NCI-H2029 treated with DMSO at 0.1 percent for 48 hours (cell line): ENCODE measurements at places on chromosomes 13 and 19.

DNA sequence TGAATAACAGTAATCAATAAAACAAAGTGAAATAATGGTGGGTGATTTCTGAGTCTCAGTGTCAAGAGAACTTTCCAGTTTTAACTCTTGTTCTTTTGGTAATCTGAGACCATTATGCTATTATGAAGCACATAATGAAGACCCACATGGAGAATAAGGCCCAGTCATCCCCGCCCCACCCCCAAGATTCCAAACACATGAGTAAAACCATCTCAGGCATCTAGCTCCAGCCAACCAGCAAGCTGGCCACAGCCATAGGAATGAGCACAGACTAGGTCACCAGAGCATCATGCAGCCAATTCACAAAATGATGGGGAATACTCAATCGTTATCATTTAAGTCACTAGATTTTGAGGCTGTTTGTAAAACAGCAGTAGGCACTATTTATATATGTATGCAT, 1769.0 kb upstream of the PCDH20 start:
- no peak for DNase-seq

GRCh38 chr13:46771693-46772092, 25.3 kb downstream of the ESD start:
- DNase-seq: no peak

DNA sequence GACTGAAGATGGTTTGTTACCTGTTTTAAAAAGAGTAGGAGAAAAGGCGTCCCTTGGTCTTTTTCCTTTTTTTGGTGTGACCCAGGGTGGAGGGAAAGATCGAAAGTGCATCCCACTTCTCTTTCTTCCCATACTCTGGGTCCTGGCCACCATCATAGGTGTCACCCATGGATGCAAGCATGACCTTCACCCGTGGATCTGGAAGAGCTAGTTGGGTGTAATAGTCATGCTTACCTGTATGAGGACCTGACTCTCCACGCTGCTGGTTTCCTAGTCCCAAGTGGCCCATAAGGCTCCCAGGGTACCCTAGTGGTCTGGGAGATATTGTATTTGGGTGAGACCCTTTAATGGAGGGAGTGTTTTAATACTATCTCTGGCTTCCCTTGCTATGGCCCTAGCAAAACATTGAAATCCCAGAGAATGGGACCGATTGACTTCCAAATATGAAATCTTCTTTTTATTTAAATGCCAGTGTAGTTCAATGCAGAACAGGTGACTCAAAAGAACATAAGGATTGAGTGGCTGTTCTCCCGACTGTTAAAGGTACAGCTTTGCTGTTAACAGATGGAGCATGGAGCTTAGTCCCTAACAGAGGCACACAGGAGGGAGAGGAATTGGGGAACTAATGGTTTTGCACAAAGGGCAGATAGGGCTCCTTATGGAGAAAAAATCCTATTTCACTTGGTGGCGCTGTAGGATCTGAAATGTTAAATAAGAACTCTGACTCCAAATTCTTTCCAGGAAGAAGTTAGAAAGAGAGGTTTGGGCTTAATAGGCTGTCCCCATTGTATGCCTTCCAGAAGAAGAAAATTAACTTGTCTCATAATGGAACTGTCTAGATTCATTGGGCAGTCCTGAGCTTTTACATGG, 7.0 kb upstream of the ZNF550 start:
- no peak for DNase-seq

DNA sequence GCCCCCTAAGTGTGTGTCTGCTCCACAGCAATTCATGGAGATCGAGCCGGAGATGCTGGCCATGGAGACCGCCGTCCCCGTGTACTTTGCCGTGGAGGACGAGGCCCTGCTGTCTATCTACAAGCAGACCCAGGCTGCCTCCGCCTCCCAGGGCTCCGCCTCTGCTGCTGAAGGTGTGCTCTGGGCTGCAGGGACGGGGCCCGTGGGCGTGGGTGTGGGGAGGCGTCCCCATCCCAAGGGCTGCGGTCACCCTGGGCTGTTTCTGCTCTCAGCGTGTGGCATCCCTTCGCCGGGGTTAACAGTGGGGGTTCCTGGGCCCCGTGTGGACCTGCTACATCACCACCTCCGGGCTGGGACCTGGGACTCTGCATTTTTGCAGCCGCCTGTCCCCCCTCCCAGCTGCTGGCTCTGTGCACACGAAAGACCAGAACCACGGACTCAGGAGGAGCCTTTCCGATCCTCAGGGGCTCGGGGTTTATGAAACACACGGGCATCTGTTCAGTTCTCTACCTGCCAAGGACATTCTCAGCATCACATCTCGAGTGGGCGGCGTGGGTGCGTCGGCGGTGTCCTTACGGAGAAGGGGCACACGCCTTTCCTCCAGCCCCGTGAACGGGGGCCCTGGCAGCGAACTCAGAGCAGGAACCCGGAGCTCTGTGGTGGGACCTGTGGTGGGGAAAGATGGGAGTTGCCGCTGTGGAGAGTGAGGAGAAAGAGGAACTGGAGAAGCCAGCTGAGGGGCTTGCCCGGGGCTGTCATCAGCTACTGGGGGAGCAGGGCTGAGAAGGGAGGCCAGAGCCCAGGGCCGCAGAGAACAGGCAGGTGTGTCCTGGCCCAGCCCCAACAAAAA, 7.8 kb downstream of the NCLN start:
- DNase-seq: no peak

DNA sequence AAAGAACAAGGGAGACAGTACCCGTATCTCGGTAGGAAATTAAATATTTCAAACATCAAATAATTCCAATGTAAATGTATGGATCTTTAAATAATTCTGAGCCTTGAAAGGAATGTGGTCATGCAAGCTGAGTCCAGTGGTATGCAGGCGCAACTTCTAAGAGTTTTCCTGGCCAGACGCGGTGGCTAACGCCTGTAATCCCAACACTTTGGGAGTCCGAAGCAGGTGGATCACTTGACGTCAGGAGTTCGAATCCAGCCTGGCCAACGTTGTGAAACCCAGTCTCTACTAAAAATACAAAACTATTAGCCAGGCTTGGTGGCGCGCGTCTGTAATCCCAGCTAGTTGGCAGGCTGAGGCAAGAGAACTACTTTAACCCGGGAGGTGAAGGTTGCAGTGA, 1.1 kb upstream of the ZNF845 start:
- no peak for DNase-seq

GRCh38 chr19:31483226-31483857, 134.1 kb upstream of the TSHZ3 start:
- no peak for DNase-seq

- DNase-seq: no peak
These were observed 34.1 kb downstream of the F2RL3 start for GRCh38 chr19:16922949-16923348.

DNA sequence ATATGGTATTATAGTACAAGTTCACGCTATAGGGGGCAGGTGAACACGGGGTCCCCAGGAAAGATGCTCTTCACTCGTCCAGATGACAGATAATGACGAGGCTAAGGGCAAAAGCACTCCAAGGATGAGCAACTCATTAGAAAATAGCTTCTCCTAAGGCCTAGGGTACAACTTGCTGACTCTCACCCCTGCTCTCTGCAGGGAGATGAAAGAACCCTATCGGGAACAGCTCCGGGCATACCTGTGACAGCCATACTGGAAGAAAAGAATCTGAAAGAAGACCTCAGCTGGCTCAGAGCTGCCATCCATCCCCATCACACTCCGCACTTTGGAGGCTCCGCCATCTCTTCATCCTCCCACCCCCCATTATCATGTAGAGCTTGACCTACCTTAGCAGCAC, 17.5 kb upstream of the HSPH1 start:
- DNase-seq: no peak

DNA sequence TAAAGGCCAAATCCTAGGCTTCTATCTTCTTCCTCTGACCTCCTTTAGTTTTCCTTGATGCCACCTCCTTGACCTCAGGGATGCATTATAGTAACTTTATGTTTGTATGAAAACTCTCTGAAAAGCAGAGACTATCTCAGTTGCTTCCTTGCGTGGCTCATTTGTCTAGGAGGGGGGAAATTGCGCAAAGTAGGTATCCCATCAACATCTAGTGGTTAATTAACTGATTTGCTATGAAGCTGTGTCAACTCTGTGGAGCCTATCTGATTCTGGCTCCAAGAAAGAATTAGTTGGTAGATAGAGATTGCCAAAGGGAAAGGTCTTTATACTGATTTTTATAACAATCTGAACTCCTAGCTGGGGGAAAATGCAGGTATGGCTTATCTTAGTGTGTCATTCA, 82.1 kb upstream of the FRY start:
- DNase-seq: no peak
